Astrocyte (in vitro differentiated cells and primary cell): ENCODE measurements at places on chromosomes 3 and 15.

- no peak for DNase-seq
Measured at GRCh38 chr3:55431041-55431440, 56.1 kb downstream of the WNT5A start.

DNA sequence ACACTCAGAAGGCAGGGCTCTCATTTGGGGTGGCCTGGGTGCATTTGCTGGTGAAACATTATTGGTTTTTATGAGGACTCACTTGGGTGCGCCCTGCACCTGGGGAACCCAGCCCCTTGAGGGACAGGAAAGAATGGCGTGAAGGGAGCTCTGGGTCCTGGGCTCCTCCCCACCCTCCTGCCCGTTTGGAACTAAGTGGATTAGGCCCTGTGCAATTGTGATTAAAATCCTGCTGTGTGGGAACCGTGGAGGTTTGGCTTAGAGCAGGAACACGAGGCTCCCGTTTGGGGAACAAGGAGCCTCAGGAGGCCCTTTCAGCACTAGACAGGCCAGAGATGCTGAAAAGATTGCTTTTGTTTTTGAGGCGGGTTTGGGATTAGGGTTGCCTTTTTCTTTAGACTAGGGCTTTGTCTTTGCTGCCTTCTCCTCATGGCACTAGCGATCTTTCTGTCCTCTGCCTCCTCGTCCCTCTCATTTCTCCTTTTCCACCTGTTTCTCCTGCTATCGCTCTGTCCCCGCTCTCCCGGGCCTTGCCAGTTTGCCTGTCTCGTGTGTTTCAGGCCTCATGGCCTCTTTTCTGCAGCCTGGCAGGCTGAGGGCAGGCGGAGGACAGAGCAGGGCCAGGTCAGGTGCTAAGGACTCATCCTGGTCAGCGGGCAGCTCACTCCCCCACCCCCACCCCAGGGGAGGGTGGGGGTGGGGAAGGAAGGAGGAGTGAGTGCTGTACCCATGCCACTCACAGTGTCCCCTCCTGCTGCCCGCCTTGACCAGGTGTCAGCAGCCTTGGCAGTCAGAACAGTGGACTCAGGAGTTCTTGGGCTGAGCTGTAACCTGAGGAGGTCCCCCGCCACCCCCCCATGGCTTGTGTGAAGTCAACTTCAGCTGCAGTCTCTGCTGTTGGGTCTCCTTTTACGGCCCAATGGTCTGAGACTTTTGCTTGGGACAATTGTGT, 8.6 kb downstream of the MAPKAPK3 start:
- DNase-seq, result no peak

- peak; percentile 83 for DNase-seq
Measured at GRCh38 chr3:46110701-46111493, 83.6 kb upstream of the XCR1 start.

GRCh38 chr15:101324524-101325177, 29.6 kb upstream of the SNRPA1 start:
- DNase-seq, result no peak

DNA sequence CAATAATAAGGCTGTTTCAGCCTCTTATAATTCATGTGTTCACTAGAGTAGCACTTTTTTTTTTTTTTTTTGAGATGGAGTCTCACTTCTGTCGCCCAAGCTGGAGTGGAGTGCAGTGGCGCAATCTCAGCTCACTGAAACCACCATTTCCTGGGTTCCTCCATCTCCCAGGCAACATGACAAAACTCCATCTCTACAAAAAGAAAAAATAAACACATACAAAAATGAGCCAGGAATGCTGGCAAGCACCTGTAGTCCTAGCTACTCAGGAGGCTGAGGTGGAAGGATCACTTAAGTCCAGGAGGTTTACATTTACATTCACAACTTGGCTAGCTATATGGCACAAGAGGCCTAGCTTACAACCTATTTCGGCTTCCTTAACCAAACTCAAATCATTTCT, 6.8 kb downstream of the USP4 start:
- DNase-seq, result no peak

DNA sequence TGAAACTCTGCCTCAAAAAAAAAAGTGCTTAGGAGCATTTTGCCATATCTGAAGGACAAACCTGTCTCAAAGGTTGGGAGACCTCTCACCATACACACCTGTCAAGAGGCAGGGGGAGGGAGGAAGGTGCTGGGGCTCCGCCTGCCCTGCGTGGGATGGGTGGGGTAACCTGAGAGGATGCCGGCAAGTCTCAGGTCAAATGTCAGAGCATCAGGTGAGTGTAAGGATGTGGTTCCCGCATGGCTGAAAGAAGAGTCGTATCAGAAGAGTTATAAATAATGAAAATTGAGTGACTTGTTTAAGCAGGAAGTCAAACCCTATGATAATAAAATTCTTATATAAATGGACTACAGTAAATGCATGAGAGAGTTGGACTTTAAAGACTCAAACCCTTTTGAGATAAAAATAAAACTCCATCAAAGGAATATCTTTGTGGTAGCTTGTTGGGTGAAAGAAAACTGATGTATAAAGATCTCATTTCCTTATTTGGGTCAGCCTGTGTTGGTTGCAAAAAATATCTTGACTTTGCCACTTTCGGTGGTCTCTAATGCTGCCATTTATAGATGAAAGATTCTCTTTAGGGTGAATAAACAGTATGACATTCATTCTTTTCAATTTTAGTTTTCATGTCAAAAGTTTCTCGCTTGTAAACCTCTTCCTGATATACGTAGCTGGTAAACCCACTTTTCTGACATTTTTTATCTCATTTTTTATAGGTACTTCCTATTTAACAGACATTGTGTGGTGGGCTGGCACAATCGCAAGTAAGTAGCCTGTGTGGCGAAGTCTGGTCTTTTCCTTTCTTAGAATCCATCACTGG, 23.8 kb downstream of the NIPA1 start:
- no peak for DNase-seq

DNA sequence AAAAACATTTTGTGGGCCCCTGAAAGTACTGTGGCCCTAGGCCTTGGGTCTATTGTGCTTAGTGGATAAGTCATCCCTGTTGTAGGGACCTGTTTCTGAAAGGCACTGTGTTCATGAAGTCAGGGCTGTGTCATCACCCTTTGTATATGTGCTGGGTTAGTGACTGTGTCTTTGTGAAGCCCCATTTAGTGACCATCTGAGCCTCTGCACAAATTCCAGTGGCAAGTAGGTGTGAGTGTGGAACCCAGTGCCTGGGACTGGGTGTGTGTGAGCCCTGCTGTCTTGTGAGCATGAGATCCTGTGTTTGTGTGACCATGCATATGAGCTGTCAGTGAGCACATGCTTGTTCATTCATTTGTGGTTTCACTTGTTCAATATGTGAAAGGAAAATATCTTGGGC, 1.2 kb upstream of the HYAL1 start:
- no peak for DNase-seq

GRCh38 chr3:72109327-72110259, 324.6 kb upstream of the PROK2 start:
- no peak for DNase-seq

DNA sequence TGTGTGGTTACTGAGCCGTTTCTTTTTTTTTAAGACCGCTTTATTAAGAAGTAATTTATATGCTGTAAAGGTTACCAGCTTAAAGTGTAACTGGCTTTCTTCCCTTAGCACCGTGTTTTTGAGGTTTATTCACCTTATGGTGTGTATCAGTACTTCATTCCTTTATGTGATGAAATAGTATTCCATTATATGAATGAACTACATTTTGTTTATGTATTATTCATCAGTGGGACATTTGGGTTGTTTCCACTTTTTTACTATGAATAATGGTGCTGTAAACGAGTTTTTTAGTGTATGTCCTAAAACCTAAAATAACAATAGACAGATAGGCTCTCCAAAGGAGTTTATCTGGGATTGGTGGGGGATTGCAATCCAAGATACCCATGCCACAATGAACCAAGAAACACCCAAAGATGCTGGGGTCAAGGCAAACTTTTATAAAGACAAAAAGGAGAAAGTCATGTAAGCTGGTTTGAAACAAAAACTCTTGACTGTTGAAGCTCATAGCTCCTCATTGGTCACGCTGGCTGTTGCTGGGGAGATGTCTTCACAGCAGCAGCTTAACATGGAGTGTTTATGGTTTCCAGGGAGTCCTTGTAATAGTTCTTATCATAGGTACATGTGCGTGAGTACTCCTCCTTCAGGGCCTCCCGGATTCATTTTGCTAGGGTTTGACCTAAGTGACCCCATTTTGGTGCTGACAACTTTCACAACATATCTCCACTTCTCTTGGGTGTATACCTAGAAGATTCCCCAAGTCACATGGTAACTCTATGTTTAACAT, 16.0 kb downstream of the TM2D3 start:
- no peak for DNase-seq

GRCh38 chr3:109098079-109098644, 19.8 kb downstream of the MORC1 start:
- DNase-seq, result no peak

DNA sequence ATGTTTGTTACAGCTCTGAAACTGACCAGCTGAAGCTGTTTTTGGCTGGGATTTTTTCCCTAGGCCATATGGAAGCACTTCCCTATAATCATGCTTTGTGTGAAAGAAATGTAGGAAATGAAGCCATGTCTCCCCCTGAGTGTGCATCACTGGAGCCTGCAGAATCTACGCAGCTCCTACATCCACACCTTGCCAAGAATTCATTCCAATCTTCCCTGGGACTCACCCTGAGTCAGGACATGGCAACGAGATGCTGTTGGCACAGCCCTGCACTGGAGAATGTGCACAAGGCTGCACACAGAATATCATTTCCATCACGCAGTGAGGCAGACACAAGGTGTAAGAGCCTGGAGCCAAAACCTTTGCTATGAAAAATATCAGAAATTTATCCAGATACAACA, 189.5 kb downstream of the ADAMTSL3 start:
- peak; percentile 87 for DNase-seq

- DNase-seq, result no peak
Measured at GRCh38 chr3:167969548-167969947, 126.2 kb downstream of the GOLIM4 start.

- no peak for DNase-seq
Measured at GRCh38 chr3:114307222-114307830, 13.5 kb downstream of the TIGIT start.

- DNase-seq, result peak; percentile 97
Measured at GRCh38 chr15:94042180-94042928, 189.0 kb upstream of the MCTP2 start.

DNA sequence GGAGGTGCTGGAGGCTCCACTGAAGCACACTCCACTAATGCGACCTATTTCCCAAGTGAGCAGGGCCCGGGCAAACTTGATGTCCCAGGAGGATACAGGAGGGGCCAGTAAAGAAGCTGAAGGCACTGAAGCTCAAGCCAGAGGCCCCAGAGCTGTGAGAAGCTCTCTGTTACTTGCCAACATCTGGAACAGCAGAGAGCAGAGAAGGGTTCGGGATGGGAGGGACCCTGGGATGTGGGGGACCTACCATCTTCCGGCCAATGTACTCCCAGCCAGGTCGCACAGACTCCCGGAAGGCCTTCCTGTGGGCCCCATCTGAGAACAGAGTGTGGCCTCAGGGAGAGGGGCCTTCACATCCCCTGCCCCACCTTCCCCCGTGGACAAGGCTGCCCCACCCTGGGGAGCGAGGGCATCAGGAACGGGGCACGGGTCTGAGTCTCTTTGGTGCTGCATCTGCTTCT, 3.1 kb downstream of the HHATL start:
- DNase-seq, result no peak
